ENCODE measurements at places on chromosomes 3 and 15.
A peak's percentile ranks its signal among the peaks of the same experiment; 100 is the strongest.

DNA sequence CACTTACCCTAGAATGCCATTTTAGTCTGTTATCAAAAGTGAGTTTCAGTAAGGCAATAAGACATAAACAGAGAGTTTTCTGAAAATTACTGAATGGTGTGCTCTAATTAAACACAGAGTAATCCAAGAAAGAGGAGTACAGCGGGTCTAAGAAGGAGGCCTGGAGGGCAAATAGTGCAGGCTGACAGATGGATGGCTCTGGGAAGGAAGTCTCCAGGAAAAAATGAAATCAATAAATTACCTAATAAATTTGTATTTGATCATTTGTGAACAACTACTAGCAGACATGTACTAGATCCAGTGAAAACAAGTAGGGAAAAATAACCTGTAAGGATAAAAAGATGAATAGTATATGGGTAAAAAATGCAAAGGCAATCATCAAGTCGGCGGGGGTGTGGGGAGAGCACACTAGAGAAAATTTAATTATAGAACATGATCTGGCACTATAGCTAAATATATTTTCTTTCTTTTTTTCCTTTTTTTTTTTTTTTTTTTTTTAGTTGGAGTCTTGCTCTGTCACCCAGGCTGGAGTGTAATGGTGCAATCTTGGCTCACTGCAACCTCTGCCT is 22.6 kb upstream of the GPD1L start:
- DNase-seq: no peak

- DNase-seq: no peak
Observed at GRCh38 chr3:25456723-25457670, 28.9 kb downstream of the RARB start.

- no peak for DNase-seq
Observed at GRCh38 chr3:35616346-35616745, 23.0 kb upstream of the ARPP21 start.

DNA sequence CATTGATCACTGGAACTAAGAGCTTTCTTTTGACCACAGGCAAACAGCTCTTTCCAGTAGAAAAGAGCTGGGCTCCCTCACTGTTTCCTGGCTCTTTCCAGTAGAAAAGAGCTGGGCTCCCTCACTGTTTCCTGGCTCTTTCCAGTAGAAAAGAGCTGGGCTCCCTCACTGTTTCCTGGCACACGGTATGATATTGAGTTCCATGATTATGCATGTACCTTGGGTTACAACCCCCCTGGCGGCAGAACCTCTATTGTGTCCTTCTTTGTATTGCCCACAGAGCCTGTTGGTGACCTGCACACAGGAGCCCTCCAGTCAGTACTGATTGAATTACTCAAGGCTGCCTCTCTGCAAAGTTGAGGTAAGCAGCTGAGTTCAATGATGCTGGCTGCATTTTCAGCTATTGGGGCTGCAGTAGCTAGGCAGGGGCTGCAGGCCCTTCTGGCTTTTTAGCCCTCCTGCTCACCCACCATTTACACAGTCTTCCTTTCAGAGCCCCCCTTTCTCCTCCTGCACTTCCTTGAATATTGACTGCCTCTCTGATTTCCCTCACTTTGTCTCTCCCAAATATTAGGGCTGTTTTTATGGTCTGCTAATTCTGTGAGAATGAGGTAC is 10.2 kb downstream of the ACKR2 start:
- no peak for DNase-seq

DNA sequence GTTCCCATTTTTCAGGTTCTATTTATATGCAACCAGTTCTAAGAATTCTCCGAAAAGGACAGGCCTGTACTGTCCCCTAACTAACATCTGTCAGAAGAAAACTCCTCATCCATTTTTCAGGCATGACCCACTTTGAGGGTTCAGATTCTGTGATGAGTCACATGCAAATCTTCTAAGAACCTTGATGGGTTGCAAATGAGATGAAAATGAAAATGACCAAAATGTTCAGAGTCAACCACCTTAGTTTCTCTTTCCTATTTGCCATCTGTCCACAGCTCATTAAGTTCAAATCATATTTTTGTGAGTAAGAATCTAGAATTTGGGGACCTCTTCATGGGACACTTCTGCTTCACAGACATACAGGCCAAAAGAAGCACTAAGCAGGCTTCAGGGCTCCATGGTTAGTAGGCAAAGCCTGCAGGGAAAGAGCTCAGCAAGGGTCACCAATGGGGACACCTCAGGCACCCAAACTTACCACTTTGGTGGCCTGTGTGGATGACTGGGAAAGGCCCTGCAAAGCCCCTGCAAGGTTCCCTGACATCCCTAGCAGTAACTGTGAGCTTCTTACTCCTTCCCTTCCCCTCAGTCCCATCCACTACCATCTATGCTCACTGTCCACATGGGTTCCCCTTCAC is 122.0 kb downstream of the WDR76 start:
- DNase-seq: no peak

GRCh38 chr15:70101459-70102113 is 3.9 kb upstream of the TLE3 start:
- peak; percentile 77 for DNase-seq

- no peak for DNase-seq
Observed at GRCh38 chr15:23566651-23567050, 1.2 kb downstream of the MKRN3 start.

- DNase-seq: no peak
Observed at GRCh38 chr3:123157209-123157597, 44.5 kb upstream of the SEC22A start.

- DNase-seq: peak; percentile 36
Observed at GRCh38 chr3:74390121-74390877, 224.2 kb downstream of the CNTN3 start.

DNA sequence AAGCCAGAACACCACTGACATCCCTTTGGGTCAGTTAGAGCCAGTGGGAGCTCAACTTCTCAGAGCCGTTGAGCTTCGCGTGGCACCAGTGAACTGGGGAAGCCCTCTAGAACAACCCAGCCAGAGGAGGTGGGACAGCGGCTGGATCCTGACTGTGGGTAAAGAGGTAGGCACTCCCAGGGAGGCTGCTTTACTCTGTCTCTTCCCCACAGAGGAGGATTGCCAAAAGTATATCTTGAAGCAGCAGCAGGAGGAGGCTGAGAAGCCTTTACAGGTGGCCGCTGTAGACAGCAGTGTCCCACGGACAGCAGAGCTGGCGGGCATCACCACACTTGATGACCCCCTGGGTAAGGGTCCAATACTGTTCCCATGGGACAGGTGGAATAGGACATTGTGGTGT is 1.2 kb downstream of the MYD88 start:
- DNase-seq: peak; percentile 17

DNA sequence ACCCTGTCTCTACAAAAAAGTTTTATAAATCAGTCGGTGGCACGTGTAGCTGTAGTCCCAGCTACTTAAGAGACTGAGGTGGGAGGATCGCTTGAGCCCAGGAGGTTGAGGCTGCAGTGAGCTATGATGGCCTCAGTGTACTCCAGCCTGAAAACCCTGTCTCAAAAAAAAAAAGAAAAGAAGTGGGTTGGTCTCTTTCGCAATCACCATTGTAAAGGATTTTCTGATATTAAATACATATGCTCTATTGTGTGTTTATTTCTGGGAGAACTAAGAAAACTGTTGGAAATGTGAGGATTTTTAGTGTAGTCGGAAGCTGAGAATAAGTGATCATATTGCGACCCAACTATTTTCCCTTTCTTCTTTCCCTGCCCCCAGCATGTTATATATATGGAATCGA is 7.5 kb downstream of the ZNF710 start:
- DNase-seq: no peak

GRCh38 chr3:42061025-42061712 is 30.0 kb upstream of the TRAK1 start:
- no peak for DNase-seq

GRCh38 chr3:161273589-161274218 is 52.6 kb downstream of the NMD3 start:
- no peak for DNase-seq

- DNase-seq: peak; percentile 39
Observed at GRCh38 chr3:64460877-64461276, 226.9 kb downstream of the ADAMTS9 start.

- DNase-seq: no peak
Observed at GRCh38 chr3:139159356-139159755, 114.7 kb upstream of the PRR23C start.

DNA sequence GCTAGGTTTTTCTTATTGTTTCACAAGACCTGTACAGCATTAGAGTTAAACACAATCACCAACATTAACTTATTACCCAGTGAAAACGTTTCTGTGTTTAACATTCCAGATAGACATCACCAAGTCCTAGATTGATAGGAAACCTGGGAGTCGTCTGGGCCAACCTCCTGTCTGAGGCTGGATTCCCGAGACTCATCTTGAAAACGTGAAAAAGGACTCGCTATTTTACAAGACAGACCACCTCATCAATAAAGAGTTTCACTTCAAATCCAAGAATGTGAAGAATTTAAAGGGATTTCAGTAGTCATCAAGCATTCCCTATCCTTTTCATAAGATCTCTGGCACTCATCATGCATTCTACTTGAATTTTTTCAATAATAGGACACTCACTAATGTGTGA is 626.6 kb downstream of the MCTP2 start:
- DNase-seq: no peak

DNA sequence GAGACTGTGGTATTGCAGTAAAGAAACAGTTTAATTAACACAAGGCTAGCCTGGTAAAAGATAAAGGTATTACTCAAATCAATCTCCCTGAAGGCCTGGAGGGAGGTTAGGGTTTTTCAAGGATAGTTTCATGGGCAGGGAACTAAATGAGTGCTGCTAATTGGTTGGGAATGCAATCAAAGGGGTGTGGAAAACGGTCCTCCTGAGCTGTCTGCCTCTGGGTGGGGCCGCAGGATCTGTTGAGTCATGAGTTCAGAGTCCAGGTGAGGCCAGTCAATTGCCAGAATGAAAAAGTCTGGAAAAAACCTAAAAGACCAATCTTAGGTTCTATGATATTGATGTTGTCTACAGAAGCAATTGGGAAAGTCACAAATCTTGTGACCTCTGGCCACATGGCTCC is 293.2 kb downstream of the MCTP2 start:
- no peak for DNase-seq

DNA sequence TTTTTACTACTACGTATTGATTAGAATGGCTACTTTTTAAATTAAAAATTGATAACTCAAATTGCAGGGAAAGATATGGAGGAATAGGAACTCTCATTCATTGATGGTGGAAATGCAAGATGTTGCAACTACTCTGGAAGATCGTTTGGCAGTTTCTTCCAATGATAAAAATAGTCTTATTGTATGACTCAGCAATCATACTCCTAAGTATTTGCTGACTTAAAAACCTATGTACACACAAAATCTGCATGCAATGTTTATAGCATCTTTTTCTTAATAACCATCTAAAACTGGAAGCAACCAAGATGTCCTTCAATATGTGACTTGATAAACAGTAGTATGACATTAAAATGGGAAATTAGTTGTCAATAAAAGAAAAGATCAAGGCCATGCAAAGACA is 87.4 kb upstream of the LRRC3B start:
- no peak for DNase-seq

GRCh38 chr3:197286678-197287077 is 11.7 kb downstream of the DLG1 start:
- no peak for DNase-seq

DNA sequence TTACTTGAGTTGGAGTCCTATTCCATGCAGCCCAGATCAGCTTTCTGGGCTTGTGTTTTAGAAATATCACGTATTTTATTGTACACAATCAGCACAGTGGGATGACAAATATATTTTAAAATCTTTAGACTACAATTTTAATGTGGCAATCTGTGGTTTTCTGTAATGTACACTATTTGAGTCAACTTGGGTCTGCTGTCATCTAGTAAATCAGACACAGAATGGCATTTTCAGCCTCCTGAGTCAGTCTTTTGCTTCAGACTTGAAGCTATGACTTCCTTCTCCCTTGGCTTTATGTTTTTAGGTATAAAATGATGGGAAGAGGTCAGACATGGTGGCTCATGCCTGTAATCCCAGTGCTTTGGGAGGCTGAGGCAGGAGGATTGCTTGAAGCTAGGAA is 232.1 kb downstream of the NECTIN3 start:
- no peak for DNase-seq

GRCh38 chr15:60255390-60255789 is 142.4 kb downstream of the ANXA2 start:
- no peak for DNase-seq

DNA sequence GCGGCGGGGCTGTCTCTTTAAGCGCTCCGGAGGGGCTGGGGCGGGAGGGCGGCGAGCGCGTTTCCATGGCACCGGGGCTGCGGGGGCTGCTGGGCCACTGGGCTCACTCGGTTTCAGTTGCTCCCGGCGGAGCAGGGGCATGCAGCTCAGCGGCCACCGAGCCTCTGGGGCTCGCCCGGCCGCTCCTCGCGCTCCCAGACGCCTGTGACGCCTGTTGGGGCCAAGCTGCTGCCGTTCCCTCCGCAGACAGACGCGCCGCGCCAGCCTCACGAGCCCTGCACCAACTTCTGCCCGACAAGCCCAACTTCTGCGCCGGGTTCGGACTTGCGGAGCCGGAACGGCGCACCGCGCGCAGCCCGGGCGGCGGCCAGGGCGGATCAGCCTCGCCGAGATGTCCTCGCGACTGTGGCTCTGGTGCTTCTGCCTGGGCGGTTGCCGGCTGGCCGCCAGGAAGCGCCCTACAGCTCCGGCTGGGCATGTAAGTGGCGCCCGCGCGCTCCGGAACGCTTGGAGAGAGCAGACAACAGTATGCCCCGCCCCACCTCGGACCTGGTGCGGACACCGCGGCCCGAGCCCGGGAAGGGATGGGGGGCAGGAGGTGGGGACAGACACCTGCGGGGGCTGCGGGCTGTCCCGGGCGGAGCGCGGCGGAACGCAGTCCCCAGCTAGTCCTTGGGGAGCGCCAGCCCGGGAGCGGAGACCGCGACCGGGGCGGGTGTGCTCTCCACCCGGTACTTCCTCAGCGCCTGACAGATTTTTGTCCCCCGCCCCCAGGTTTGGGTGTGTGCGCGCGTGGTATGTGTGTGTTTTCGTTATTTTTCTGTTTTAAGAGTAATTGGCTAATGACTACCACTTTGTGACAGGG is 154.1 kb upstream of the GOLIM4 start:
- peak; percentile 80 for DNase-seq

DNA sequence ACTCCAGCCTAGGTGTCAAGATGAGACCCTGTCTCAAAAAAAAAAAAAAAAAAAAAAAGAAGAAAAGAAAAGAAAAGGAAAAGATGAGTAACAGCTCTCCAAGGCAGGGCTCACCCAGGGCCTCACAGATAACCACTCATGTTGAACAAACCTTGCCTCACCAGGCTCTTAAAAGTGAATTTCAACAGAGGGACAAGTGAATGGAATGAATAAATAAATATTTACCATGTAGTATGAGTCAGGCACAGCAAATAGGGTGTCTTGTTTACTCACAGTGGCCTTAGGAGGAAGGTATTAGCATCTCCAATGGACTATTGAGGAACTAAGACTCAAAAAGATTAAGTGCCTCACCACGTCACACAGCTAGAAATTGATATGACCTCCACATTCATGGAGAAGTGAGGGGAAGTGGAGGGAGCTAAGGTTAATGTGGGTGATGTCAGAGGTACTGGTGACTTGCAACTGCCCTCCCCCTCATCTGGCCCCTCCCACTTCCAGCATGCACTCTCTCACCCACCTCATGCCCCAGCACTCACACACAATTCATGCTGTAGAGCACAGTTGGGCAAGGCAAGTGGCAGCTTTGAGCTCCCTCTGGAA is 255.5 kb downstream of the UACA start:
- no peak for DNase-seq

Data from femur (tissue), 1 donor.